ENCODE measurements at places on chromosomes 4 and X.

- no peak for DNase-seq
Observed at GRCh38 chrX:4935401-4935800, 1222.0 kb upstream of the PRKX start.

GRCh38 chr4:119615068-119615719 is 13.4 kb downstream of the PDE5A start:
- DNase-seq = no peak

GRCh38 chr4:14742054-14742453 is 260.2 kb upstream of the CPEB2 start:
- no peak for DNase-seq

GRCh38 chrX:119194621-119195020 is 41.5 kb upstream of the PGRMC1 start:
- no peak for DNase-seq

- DNase-seq = no peak
Observed at GRCh38 chrX:38560776-38561125, 591 bp upstream of the TSPAN7 start.
